ENCODE measurements at places on chromosomes 2 and 18. TPM values are rescaled to one million over a fixed set of nuclear protein-coding genes. Genes with fewer than 3 reads are reported as not detected.

HOXD10 gene
- not detected for polyA plus RNA-seq

MOCOS gene
- 10.1 TPM for polyA plus RNA-seq

ZCCHC2 gene
- polyA plus RNA-seq: 62.5 TPM

RAB3GAP1 gene
- polyA plus RNA-seq: 16.7 TPM

REG3A gene
- 0.13 TPM for polyA plus RNA-seq

SCN1A gene
- polyA plus RNA-seq: 19.9 TPM

LIMS2 gene
- 1.9 TPM for polyA plus RNA-seq

TCF7L1 gene
- 0.15 TPM for polyA plus RNA-seq

TRPM8 gene
- 0.08 TPM for polyA plus RNA-seq

ABCG8 gene
- polyA plus RNA-seq: 10.0 TPM

SLC39A6 gene
- 53.5 TPM for polyA plus RNA-seq

CD28 gene
- polyA plus RNA-seq: not detected

MCEE gene
- polyA plus RNA-seq: 23.5 TPM

IL1R2 gene
- 4.7 TPM for polyA plus RNA-seq

ST6GAL2 gene
- polyA plus RNA-seq: not detected

SLC9A4 gene
- not detected for polyA plus RNA-seq

ODC1 gene
- polyA plus RNA-seq: 105 TPM

PRKRA gene
- polyA plus RNA-seq: 53.1 TPM

BBS5 gene
- 1.8 TPM for polyA plus RNA-seq
